Activated CD4-positive, alpha-beta memory T cell treated with anti-CD3 and anti-CD28 coated beads, Interleukin-2, amount 10 ng/mL, durations not matched to agents 7 days and 5 days (primary cell): ENCODE measurements at places on chromosomes 5 and 9.

DNA sequence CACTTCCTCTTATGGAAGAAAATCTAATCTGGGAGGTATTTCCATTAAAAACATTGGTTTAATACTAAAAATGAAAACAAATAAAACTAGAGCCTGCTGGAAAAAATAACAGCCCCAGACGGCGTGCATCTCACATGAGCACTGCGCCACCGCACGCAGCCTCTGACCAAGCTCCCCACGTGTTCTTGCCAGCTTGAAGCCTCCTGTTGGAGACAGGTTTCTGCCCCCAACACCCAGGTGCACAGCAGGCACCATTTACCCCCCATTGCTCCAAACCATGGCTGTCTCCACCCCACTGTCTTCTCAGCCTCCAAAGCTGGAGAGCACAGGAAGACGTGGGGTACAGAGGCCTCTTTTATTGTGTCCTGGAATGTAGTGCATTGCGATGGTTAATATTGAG, 10.7 kb upstream of the COL5A1 start:
- no peaks in the 10 kb centered on the region for H3K4me1 ChIP-seq
- no peak for DNase-seq
- H3K27ac ChIP-seq: no peak overlapping the region
- H3K27me3 ChIP-seq: no peaks in the 10 kb centered on the region

DNA sequence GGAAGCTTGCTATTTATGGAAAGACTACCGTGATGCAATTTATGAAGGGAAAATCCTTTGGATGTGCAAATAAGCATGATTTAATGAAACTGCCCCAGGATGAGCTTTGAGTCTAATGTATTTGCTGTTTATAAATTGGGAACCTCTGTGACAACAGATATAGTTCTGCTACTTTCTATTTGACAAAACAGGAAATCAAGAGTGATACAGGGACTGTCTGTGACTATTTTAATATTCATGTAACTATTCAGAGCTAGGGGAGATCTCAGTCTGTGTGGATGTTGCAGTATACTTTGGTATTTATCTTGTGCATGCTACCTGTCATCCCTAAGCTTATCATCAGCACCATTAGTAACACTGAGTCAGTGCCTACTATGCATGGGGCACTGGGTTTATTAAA, 132.1 kb downstream of the PDZD2 start:
- DNase-seq: no peak
- H3K4me1 ChIP-seq: peaks cover 8% of the 10 kb centered on the region
- no peaks in the 10 kb centered on the region for H3K27me3 ChIP-seq
- no peaks in the 10 kb centered on the region for H3K36me3 ChIP-seq
- H3K27ac ChIP-seq: no peak overlapping the region
- H3K4me3 ChIP-seq: no peak overlapping the region

DNA sequence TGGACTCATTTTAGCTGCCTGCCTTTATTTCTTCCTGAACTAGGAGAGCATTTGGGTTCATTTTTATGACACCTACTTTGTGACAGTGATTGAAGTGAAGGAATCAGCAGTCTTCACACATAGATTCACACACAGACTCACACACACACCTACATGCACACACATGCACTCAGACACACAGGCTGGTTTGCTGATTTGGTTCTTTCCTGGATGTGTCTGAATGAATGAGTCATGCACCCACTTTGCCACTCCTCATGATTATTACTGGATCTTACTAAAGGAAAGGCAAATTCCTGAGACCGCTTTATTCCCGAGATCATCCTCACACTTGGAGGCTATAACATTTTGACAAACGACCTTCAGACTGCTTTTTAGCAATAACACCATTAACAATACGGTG, 529.5 kb downstream of the AGTPBP1 start:
- H3K36me3 ChIP-seq: no peaks in the 10 kb centered on the region
- peaks cover 9% of the 10 kb centered on the region for H3K27me3 ChIP-seq
- no peak for DNase-seq

DNA sequence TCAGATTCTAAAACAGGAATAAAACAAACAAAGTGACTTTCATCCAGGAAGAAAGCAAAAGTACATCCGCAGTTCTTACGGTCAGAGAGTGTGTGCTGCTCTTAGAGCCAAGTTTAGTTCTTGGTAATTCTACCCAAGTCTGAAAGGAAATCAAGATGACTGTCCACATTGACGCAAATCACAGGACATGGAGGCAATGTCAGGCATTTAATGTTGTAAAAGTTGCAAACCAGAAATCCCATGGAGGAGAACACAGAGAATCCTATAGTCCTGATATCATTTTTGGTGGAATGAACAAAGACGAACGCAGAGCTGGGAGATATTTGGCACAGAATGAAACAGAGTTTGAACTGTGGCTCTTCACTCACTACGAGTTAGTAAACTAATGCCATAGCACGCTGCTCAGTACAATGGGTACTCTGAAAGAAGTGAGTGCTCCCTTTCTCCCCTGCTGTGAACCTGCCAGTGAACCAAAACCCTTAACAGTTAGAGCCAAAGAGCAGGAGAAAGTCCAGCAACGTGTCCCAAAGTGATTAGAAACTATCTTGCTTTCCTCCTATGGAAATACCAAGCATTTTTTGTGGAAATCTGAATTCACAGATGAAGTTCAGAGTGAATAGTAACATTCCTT, 74.3 kb downstream of the MUSK start:
- no peaks in the 10 kb centered on the region for H3K4me1 ChIP-seq
- no peak overlapping the region for H3K27ac ChIP-seq
- no peak overlapping the region for H3K4me3 ChIP-seq
- H3K36me3 ChIP-seq: no peaks in the 10 kb centered on the region
- H3K27me3 ChIP-seq: no peaks in the 10 kb centered on the region

DNA sequence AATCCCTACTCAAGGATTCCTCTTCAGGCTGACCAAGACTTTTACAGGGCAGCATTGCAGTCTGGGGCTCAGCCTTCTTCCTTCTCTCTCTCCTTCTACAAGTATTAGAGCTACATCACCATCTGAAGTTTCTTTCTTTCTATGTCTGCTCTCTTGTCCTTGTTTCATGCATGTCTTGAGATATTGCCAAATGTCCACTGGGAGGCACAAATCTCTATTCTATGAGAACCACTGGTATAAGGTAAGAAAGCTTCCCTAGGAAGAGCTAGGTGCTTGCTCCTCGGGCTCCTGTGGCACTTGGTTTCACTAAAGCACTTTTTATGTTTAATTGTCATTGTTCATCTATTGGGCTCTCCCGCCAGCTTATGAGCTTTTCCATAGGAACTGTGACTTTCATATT, 289.2 kb upstream of the PCSK5 start:
- H3K4me1 ChIP-seq: no peaks in the 10 kb centered on the region
- H3K4me3 ChIP-seq: no peak overlapping the region
- no peak for DNase-seq
- no peaks in the 10 kb centered on the region for H3K36me3 ChIP-seq

GRCh38 chr5:129773376-129773775, 25.5 kb downstream of the MINAR2 start:
- no peak for DNase-seq
- H3K4me1 ChIP-seq: no peaks in the 10 kb centered on the region
- no peak overlapping the region for H3K4me3 ChIP-seq
- H3K27ac ChIP-seq: no peak overlapping the region
- H3K36me3 ChIP-seq: no peaks in the 10 kb centered on the region

- H3K36me3 ChIP-seq: no peaks in the 10 kb centered on the region
- H3K27me3 ChIP-seq: peaks cover 15% of the 10 kb centered on the region
- no peak overlapping the region for H3K27ac ChIP-seq
- DNase-seq: no peak
- peaks cover 1% of the 10 kb centered on the region for H3K4me1 ChIP-seq
- no peak overlapping the region for H3K4me3 ChIP-seq
These were observed 12.9 kb upstream of the CARNMT1 start for GRCh38 chr9:75041041-75041440.

DNA sequence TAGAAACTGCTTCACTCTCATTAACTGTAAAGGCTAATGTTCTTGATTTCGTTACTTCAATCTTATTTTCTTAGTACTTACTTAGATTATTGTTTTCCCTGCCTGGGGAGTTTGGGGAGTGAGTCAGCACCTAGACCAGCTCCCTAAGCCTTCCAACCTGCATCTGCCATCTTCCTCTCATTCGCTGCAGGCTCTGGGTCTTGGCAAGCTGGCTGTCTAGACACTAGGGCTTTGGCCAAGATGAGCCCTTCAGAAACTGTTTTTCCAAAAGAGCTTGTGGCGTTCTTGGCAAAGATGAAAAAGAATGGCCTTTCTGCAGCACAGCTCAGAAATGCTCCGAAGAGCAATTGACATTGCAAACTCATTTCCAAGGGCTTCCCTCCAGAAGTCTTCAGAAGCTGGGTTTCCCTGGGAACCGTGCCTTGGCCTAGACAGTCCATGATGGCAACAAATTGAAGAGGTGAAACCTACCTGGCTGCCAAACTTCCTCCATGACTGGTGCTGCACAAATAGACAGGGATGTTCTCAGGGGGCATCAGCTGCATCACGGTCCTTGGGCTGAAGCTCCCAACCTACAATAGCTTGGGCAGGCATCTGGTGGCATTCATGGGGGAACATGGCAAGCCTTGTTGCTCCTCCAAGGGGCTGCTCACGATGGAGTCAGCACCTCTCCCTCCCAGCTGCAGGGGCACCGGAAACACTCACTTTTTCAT, 76.6 kb downstream of the NSUN2 start:
- no peaks in the 10 kb centered on the region for H3K36me3 ChIP-seq
- no peaks in the 10 kb centered on the region for H3K4me1 ChIP-seq
- peaks cover 7% of the 10 kb centered on the region for H3K27me3 ChIP-seq
- H3K27ac ChIP-seq: no peak overlapping the region
- H3K4me3 ChIP-seq: no peak overlapping the region
- no peak for DNase-seq

GRCh38 chr9:2125906-2126305, 110.8 kb downstream of the SMARCA2 start:
- no peak for DNase-seq
- H3K27me3 ChIP-seq: no peaks in the 10 kb centered on the region
- H3K36me3 ChIP-seq: peaks cover 73% of the 10 kb centered on the region
- no peak overlapping the region for H3K27ac ChIP-seq

- DNase-seq: no peak
- H3K4me3 ChIP-seq: no peak overlapping the region
- H3K4me1 ChIP-seq: no peaks in the 10 kb centered on the region
- peaks cover 3% of the 10 kb centered on the region for H3K27me3 ChIP-seq
- H3K36me3 ChIP-seq: no peaks in the 10 kb centered on the region
These were observed 149.5 kb downstream of the BAAT start for GRCh38 chr9:101235105-101235866.

GRCh38 chr9:69194702-69195418, 20.8 kb downstream of the TJP2 start:
- peaks cover 50% of the 10 kb centered on the region for H3K4me1 ChIP-seq
- no peak for DNase-seq
- no peak overlapping the region for H3K27ac ChIP-seq

- peak; percentile 12 for DNase-seq
- no peak overlapping the region for H3K27ac ChIP-seq
- peaks cover 20% of the 10 kb centered on the region for H3K27me3 ChIP-seq
These were observed 146.3 kb upstream of the FSTL4 start for GRCh38 chr5:133758641-133759040.

GRCh38 chr9:21958833-21959232, 35.4 kb downstream of the CDKN2A start:
- no peak overlapping the region for H3K4me3 ChIP-seq
- no peak for DNase-seq
- H3K4me1 ChIP-seq: no peaks in the 10 kb centered on the region
- no peak overlapping the region for H3K27ac ChIP-seq
- peaks cover 47% of the 10 kb centered on the region for H3K27me3 ChIP-seq

- no peaks in the 10 kb centered on the region for H3K27me3 ChIP-seq
- H3K27ac ChIP-seq: no peak overlapping the region
- DNase-seq: no peak
- H3K4me1 ChIP-seq: no peaks in the 10 kb centered on the region
- no peaks in the 10 kb centered on the region for H3K36me3 ChIP-seq
These were observed 246.9 kb upstream of the ZNF462 start for GRCh38 chr9:106616026-106616425.

GRCh38 chr5:172356047-172356446, 72.5 kb upstream of the UBTD2 start:
- peaks cover under 1% of the 10 kb centered on the region for H3K4me1 ChIP-seq
- peaks cover 1% of the 10 kb centered on the region for H3K27me3 ChIP-seq
- no peak overlapping the region for H3K4me3 ChIP-seq
- H3K27ac ChIP-seq: no peak overlapping the region
- DNase-seq: no peak

DNA sequence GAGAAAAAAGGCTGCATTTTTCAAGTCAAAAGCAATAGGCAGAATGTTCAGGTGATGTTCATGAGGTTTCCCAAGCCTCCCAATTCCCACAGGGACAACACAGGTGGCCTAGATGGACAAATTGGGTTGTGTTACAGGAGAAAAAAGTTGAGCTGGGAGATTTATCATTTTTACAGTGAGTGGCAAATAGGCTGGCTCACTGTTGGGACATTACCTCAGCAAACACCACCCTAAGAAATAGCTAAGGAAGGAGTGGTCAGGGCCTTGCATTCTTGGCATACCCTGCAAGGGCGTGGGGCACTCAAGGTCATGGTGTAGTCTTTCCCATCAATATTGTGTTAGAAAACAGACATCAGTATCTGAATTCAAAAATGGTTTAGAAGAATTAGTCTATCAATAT, 23.3 kb upstream of the CPLANE1 start:
- no peak for DNase-seq
- no peaks in the 10 kb centered on the region for H3K27me3 ChIP-seq
- no peaks in the 10 kb centered on the region for H3K4me1 ChIP-seq
- H3K4me3 ChIP-seq: no peak overlapping the region
- H3K36me3 ChIP-seq: no peaks in the 10 kb centered on the region

DNA sequence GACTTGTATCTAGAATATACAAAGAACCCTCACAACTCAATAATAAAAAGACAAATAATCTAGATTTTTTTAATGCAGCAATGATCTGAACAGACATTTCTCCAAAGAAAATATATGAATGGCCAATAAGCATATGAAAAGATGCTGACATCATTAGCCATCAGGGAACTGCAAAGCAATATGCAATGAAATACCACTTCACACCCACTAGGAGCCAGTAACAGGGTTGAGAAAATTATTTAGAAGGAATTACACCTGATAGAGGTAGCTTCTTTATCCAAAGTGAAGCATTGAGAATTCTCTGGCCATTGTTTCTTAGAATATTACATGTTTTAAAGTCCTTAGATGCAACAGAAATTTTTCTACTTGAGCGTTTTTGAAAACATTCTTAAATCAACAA, 316.9 kb downstream of the KCNN2 start:
- no peaks in the 10 kb centered on the region for H3K36me3 ChIP-seq
- DNase-seq: no peak
- no peaks in the 10 kb centered on the region for H3K4me1 ChIP-seq

GRCh38 chr5:178372142-178372571, 139.6 kb upstream of the PHYKPL start:
- DNase-seq: no peak
- H3K36me3 ChIP-seq: no peaks in the 10 kb centered on the region
- no peak overlapping the region for H3K4me3 ChIP-seq
- H3K27me3 ChIP-seq: no peaks in the 10 kb centered on the region
- H3K4me1 ChIP-seq: no peaks in the 10 kb centered on the region

- H3K4me1 ChIP-seq: peaks cover 26% of the 10 kb centered on the region
- DNase-seq: no peak
- no peak overlapping the region for H3K27ac ChIP-seq
- no peaks in the 10 kb centered on the region for H3K27me3 ChIP-seq
- H3K36me3 ChIP-seq: peaks cover 5% of the 10 kb centered on the region
These were observed 19.2 kb upstream of the ZNF131 start for GRCh38 chr5:43101491-43101890.

- peaks cover 13% of the 10 kb centered on the region for H3K27me3 ChIP-seq
- DNase-seq: no peak
- no peaks in the 10 kb centered on the region for H3K36me3 ChIP-seq
- no peaks in the 10 kb centered on the region for H3K4me1 ChIP-seq
- H3K4me3 ChIP-seq: no peak overlapping the region
- H3K27ac ChIP-seq: no peak overlapping the region
These were observed 67.4 kb downstream of the LIX1 start for GRCh38 chr5:97074859-97075489.
